Midbrain (tissue), 1 donor: ENCODE measurements at places on chromosomes 4 and X.

DNA sequence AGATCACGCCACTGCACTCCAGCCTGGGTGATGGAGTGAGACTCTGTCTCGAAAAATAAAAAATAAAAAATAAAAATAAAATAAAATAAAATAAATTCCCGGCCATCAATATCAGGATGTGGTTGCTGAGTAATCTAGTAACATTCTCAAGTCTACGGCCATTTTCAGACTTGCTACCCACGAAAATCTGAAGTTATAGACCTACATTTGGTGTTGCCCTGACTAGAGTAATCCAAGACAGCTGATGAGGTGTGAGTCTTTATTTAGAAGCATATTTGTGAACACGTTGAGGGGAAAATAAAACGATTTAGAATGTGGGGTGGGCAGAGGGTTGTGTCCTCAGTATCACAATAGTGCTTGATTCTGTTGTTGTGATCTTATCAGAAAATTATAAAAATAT, 130.2 kb upstream of the MID1 start:
- DNase-seq, result no peak

- DNase-seq, result no peak
Measured at GRCh38 chr4:134888156-134888555, 686.6 kb upstream of the PABPC4L start.

DNA sequence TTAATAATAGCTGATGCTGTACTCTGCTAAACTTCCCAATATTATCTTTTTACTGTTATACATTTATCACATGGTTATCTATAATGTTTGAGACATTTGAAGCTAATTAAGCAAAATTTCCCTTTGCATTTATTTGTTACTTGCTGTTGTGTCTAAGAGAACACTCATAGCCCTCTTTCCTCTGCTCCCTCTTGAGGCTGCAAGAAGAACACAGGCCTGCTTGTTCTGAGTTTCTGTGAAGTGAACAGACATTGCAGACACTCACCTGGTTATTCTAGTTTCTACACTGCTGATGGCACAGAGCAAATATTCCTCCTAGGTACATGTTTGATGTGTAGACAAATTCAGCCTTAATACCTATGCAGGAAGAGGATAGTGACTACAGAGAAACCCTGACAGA, 367.8 kb downstream of the GASK1B start:
- no peak for DNase-seq

DNA sequence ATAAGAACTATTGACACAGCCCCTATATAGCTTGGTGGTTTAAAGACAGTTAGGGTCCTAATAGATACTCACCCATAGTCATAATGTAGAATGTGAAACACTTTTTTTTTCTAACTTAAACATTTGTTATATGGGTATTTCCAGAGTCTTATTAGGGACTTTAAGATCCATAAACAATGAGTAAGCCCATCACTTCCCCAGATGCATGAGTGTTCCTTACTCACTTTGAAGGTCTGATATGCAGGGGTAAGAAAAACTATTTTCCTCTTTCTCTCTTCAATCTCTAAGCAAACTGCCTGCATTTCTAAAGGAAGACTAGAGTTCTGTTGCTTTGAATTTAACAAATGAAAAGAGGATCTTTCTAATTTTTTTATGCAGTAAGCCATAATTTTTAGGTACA, 443.6 kb upstream of the PITX2 start:
- no peak for DNase-seq

GRCh38 chr4:137430171-137430570, 102.1 kb downstream of the PCDH18 start:
- DNase-seq, result no peak

GRCh38 chr4:141124224-141124623, 9.0 kb downstream of the RNF150 start:
- no peak for DNase-seq

- DNase-seq, result no peak
Measured at GRCh38 chr4:10083331-10083771, 33.2 kb downstream of the WDR1 start.

DNA sequence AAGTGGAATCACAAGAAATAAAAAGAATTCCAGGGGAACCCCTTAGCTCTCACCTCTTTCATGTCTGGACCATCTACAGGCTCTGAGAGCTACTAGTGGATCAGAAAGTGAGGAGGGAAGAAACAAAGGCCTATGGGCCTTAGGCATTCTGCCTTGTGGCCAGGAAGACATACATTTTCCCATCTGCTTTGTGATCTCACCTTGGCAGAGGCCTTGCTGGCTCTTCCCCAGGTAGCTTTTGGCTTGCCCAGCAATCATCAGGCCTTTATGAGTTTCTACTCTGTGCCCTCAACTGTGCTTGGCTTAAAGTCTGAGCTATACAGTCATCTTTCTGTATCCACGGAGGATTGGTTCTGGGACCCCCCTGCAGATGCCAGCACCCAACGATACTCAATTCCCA, 28.3 kb upstream of the CD99L2 start:
- DNase-seq, result no peak

DNA sequence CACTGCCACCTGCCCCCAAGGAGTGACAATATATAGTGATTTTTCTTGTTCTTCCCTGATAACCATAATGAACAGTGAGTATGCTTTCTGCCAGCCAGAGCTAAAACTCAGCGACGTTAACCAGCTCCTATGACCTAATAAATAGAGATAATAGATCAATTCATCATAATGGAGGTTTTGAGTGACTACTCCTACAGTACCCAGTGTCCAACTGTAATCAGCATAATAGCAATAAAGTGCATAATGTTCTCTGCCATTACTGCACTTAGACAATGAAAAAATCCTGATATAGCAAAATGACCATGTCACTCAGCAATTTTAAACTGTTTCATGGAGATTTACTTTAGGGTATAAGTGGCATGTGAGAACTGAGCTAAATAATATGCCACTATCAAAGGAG, 20.7 kb upstream of the TXLNG start:
- DNase-seq, result no peak

- no peak for DNase-seq
Measured at GRCh38 chr4:188145601-188146000, 6.4 kb downstream of the TRIML1 start.

DNA sequence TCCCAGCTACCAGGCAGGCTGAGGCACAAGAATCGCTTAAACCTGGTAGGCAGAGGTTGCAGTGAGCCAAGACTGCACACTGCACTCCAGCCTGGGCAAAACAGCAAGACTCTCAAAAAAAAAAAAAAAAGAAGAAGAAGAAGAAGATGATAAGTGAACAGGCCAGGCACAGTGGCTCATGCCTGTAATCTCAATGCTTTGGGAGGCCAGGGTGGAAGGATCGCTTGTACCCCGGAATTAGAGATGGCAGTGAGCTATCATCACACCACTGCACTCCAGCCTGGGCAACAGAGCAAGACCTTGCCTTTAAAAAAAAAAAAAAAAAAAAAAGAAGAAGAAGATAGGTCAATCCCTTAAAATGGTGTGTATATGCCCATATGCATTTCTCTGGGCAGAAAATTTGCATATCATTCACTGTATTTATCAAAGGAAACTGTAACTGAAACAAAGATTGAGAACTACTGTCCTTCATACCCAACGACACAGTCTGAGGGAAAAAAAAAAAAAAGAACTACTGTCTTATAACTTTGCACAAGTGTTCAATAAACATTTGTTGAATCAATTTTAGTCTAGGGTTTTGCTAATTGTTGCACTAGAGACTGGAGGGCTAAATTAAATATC, 2.3 kb downstream of the RFC1 start:
- no peak for DNase-seq

- DNase-seq, result no peak
Measured at GRCh38 chrX:107825698-107826237, at the start of gene MID2. Gene MID2, plus strand, starts transcription at chrX:107825866. Its CDS starts 561 bp downstream, at chrX:107826427.

GRCh38 chrX:109350551-109350950, 131.3 kb downstream of the GUCY2F start:
- no peak for DNase-seq

GRCh38 chrX:33142331-33142730, 69.0 kb downstream of the DMD start:
- no peak for DNase-seq

- no peak for DNase-seq
Measured at GRCh38 chr4:2647403-2648158, 108.6 kb downstream of the TNIP2 start.

- no peak for DNase-seq
Measured at GRCh38 chr4:184932343-184932742, 85.9 kb upstream of the HELT start.

GRCh38 chr4:95394752-95395306, 153.9 kb downstream of the UNC5C start:
- DNase-seq, result no peak

- DNase-seq, result no peak
Measured at GRCh38 chrX:46637938-46638337, 64.4 kb downstream of the CHST7 start.

DNA sequence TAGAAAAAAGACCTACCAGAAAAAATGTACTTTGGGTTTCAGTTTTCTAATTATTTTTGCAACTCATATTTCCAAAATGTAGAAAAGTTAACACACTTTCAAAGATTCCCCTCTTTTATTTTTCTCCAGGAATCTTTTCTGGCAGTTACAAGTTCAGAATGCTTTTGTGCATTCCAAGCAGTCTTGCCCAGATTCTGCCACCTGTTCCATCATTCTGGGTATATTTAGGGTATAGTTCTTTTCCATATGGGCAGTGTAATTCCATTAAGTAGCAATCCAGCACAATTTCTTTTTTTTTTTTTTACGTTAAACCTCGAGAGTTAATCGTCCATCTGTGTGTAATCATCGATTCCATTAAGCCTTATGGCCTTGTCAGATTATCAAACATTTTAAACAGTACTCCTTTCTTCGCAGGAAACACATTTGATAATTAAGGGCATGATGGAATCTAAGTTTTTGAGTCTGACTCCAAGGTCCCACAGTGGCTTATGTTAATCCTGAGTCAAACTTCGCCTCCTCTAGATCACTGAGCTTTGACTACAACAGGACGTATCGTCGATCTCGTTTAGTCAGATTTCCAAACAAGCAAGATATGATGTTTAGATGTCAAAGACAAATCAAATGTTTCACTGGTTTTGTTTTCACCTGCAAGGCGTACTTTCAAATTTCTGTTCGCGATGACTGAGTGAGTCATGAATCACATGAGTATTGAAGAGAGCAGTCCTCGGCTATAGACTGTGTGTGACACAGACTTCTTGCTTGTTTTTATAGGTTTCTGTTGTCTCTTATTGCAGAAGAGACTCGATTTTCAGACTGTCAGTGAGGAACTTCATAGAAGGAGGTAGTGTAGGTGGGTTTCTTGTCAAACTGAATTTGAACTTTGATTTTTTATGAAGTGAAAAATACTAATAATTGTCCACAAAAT, 118.9 kb upstream of the GK2 start:
- no peak for DNase-seq

DNA sequence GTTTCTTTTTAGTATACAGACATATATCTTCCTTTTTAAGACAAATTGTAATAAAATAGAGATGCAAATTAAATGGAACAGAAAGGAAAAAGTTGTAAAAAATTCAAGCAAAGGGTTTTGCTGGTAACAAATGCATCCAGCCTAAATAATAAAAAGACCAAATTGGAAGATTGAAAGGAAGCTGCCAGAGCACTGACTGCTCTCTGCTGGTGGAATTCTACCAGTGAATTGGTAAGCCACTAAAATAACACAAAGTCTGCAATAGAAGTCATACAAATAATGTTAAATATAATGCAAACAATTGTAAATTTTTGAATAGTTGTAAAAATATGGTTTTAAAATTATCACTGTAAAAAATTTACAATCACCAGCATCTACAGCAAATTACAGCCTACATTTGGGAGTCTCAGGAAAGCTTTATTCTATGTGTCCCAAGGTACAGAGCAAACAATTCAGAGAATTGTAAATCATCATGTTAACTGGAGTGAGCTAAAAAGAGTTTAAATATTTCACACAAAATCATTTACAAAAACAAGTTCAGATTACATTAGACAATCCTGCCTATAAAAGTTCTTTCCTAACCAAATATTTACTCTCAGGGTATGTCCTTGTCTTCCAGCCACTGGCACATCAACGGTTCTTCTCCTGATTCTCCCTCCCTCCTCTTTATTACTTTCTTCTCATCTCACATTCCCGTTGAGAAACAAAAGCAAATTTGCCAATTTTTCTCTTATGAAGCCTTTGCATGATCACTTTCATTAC, 1322.5 kb downstream of the PCDH7 start:
- DNase-seq, result no peak

- no peak for DNase-seq
Measured at GRCh38 chr4:166308647-166309046, 435.6 kb downstream of the TLL1 start.

GRCh38 chrX:119040432-119040831, 32.4 kb upstream of the CT47C1 start:
- DNase-seq, result no peak

DNA sequence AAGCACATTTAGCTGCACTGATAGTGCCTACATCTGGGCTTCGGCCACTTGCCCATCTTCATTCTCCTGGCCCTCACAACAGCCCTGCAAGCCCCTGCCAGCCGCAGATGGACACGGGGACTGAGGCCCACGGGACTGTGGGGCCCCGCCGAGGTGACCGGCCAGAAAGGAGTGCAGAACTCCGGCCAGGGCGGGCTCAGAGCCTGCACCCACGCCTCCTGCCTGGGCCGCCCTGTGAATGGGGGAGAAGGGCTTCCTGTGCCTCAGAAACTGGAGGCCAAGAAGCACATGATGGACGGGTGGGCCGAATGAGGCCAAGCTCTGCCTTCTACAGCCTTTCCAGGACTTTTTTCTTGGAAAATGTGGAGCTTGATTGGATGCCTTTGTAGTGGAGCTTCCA, 35.7 kb upstream of the HGFAC start:
- no peak for DNase-seq

- no peak for DNase-seq
Measured at GRCh38 chrX:147498796-147499195, 412.9 kb upstream of the FMR1 start.

- DNase-seq, result no peak
Measured at GRCh38 chr4:119210775-119211174, 1.7 kb upstream of the USP53 start.
